ENCODE measurements at places on chromosomes 16 and 17.

DNA sequence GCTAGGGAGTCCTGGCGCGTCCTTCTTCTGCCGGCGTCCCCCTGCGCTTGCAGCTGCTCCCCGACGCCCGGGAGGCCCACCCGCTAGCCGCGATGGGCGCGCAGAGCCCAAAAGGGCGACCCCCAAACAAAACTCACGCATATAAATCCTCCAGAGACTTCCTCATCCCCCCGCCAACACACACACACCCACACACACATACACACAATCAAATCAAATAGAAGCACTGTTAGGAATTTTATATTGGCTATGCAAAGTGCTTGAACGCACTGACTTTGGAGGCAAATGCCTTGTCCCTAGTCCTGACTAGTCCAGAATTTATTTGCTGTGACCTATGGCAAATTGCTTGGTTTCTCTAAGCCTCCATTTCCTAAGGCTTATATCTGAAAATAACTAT lies 23.8 kb upstream of the CRYM start:
- DNase-seq, result no peak

DNA sequence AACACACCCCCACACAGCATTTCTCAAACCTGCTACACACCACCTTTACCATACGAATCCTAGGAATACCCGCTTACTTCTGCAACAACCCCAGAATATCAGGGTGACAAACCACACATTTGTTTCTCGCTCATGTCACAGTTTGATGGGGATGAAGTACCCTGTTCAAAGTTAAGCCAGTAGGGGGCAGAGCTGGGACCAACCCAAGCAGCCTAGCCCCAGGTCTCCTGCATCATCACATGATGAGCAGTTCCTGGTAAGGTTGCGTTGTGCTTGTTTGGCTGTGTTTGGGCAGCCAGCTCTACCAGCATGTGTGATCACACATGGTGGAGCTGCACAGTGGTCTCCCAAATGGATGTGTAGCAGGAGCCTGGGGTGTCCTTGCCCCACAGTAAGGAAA lies 103.6 kb upstream of the C16orf82 start:
- no peak for DNase-seq

GRCh38 chr16:57231821-57232350 lies 13.2 kb upstream of the ARL2BP start:
- DNase-seq, result no peak

- no peak for DNase-seq
Observed at GRCh38 chr17:59366040-59366757, 34.7 kb downstream of the YPEL2 start.

GRCh38 chr17:48198950-48199541 lies 91.5 kb downstream of the SNX11 start:
- no peak for DNase-seq

GRCh38 chr16:11586856-11587642 lies at the start of gene LITAF:
LITAF (minus strand) TSS chr16:11586919; CDS start chr16:11556730, 30,189 bp downstream.
- peak; percentile 96 for DNase-seq

DNA sequence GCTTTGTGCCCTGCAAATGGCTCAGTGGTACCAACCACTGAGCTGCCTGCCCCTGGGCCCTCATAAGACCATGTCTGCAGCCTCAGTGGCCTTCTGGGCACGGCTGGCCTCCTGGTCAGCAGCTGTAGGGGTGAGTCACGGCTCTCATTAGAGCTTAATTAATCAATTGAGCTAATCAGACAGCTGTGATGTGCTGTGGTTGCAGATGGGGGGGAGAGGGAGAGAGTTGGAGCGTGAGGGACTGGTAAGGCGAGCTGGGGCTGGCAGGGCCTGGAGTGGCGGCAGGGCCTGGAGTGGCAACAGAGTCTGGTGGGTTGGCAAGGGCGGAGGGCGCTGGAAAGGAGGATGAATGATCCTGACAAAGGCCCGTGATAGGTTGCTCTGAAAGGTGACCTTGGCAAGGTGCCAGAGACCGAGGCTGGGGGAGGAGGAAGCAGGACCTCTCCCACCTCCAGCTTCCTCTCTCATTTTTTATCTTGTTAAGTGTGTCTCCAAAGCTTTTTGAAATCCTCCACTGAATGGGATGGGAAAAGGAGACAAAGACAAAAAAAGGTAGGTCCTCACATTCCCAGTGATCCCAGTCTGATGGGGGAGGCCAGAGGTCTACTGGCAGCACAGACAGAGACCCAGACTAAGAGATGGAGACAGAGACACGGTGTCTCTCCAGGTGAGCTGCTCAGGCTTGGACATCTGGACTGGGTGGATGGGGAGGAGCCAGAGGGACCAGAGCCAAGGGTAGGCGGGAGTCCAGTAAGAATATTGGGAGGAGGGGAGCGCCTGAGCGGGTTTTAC lies 41.6 kb downstream of the DCAKD start:
- DNase-seq, result no peak

- DNase-seq, result no peak
Observed at GRCh38 chr17:74994440-74994839, 7.0 kb downstream of the CDR2L start.

DNA sequence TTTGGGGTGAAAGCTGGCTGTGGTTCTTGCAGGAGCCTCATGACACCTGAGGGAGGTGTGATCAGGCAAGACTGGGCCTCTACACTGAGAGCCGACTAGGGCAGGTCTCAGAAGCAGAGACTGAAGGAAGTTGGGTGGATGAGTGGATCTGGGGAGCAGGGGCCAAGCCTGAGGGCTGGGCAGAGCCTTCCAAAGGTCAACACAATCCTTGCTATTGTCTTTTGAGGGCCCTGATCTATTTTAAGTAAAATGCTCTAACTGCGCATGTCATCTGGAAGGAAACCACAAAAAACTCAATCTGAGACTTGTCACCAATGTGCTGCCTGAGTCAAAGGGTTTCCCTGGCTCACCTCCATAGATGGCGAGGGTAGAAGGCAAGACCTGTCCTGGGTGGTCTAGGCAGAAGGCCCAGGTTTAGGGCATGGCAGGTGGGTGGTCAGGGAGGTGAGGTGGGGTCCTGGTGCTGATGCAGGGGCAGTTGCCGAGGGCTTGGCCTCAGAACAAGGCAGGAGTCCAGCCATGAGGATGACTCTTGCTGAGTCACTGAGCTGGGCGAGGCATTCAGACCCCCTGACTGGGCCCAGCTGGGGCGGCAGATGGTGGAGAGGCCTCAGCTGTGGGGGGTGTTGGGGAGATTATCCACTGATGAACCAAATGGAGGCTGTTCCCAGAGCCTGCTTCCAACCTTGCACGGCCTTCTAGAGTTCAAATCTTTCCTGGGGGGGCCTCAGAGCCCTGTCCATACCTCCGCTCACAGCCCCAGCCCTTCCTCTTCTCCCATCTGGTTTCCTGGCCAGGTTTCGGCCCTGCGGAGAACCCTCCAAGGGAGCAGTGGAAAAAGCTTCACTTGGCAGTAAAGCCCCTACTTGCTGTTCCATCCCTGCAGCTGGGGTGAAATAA lies 5.1 kb downstream of the MVP start:
- DNase-seq, result peak; percentile 74

DNA sequence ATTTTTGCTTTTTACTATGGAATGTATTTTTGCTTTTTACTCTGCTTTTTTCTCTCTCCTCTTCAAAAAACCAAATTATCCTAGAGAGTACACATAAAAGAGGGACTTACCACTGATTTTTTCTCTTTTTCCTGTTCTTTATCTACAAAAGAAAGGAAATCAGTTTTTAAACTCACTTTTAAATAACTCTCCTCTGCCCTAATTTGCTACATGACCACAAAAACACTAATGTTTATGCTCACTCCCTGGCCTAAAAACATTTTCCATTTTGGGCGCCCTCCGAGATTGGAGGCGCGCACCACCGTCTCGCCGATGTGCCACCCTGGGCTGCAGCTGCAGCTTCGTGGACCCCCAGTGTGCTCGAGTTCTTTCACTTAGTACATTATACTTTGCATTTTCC lies 1.1 kb downstream of the TK2 start:
- DNase-seq, result no peak

DNA sequence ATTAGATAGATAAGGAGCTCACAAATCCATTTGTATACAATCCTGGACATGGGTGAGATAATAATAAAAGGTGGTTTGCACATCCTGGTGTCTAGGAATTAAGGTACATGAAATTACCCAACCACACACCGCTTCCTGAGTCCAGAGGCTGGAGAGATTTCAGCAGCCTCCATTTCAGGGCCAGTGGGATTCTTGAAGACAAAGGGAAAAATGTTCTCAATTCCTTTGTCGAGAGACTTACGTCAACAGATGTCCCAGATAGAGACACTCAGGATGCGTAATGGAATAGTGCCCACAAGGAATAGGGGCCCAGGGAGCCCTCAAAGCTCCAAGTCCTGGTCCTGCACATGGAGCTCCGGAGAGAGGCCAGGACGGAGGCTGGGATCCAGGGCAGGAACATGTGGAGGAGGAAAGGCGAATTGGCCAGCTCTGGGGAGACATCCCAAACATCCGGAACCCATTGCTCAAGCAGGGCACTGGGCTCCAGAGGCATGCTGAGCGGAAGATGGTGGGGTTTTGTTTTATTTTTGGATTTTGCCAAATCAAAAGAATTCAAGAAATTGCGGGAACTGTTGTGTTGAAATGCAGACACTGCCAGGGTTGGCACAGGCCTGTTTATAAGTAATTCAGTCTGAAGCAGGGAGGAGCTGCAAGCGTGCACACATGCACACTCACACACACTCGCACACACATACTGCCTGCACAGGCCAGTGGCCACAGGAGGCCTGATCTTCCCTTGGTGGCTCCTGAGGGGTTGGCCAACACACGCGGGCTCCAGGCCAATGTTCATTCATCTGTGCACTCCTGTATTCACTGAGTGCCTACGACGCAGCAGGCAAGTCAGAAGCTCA lies 97.2 kb downstream of the NOG start:
- DNase-seq, result no peak

DNA sequence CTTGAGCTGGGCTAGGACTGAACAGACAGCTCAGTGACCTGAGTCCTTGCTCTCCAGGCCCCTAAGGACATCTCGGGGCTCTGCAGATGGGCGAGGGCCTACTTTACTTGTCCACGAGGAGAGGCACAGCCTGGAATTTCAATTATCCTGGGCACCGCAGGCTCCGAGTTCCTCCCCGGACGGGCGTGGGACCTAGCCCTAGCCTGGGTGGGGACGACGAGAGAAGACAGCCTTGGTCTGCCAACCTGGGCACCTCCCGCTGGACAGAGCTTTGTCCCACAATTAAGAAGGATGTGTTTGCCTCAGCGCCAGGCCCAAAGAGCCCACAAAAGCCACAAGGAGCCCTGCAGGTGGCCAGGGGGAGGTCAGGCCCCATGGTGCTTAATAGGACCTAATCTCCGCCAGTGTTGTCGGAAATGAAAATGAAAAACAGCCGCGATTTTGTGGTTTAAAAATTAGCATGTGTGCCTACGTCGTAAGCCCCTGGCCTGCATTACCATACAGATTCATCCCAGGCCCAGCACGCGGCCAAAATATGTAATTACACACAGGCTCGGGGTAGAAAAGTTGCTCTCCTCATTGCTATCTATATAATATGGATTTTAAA lies 51.4 kb upstream of the LHX1 start:
- no peak for DNase-seq

GRCh38 chr17:49223517-49224197 lies 6.9 kb downstream of the PHOSPHO1 start:
- peak; percentile 81 for DNase-seq

GRCh38 chr17:29124925-29125273 lies 55.3 kb downstream of the MYO18A start:
- no peak for DNase-seq

- no peak for DNase-seq
Observed at GRCh38 chr17:72822358-72823023, 270.0 kb downstream of the SLC39A11 start.

- no peak for DNase-seq
Observed at GRCh38 chr17:6547336-6547735, 9.0 kb downstream of the PITPNM3 start.

- no peak for DNase-seq
Observed at GRCh38 chr16:1019231-1020090, 37.9 kb downstream of the SOX8 start.

DNA sequence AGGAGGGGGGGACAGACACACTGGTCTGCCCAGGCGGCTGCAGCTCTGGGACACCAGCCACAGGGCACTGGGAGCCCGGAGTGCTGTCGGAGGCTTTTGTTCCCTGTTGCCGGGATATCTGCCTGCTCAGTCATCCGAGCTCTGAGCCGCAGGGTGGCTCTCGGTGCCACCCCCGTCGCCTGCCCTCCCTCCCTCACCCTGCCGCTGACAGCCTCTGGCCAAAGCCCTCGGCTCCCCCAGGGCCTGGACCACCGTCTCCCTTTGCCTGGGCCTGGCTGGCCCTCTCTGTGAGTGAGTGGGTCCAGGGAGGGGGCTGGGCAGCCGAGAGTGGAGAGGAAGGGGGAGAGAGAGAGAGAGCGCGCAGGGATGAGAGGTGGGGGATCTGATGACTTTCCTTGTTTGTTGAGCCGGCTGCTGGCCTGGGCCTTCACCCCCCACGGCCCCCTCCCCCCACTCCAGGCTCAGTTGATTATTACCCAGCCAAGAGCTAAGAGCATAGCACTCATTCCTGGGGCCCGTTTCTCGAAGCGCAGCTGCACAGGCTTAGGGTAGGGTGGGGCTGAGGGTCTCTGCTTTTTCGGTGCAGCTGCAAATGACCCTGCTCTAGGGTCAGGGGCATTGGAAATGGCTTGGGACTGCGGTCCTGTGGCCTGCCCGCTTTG lies 2.7 kb downstream of the FOXJ1 start:
- no peak for DNase-seq

DNA sequence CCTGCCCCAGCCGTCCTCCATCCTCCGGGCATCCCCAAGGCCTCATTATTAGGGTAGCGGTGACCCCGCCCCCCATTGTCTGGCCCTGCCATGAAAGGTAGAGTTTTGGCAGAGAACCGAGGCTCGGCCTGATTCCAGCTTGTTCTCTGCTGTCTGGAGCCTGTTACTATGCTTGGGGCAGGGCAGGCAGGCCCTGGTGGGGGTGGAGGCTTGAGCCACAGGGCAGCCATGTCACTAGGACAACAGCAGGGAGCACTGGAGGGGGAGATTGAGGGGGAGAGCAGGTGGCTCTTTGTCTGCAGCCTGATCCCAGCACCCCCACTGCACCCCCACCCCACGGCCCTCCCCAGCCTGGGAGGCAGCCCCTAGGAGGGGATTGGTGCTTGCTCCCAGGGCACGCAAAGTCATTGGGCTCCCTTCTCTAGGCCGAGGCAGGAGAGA lies 15.4 kb downstream of the RHBDL3 start:
- no peak for DNase-seq

GRCh38 chr17:73910821-73911515 lies 266.7 kb upstream of the SDK2 start:
- DNase-seq, result no peak

DNA sequence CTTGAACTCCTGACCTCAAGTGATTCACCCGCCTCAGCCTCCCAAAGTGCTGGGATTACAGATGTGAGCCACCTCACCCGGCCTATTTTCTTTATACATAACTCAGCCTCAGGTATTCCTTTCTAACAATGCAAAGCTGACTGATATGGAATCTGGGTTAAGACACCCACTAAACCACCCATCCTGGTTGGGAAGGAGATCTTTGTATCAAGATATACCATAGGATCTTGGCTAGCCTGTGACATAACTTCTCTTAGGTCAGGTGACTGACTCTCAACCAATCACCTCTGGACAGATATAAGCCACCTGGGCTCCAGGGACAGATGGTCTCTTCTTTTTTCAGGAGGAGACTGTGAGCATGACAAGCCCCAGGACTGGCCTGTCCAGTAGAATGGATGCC lies 51.2 kb upstream of the NKD1 start:
- no peak for DNase-seq

All from GM20000 (cell line).